8988T (cell line): ENCODE measurements at places on chromosomes 7 and 10.

GRCh38 chr7:78716876-78717275, 736.6 kb downstream of the MAGI2 start:
- DNase-seq, result no peak

DNA sequence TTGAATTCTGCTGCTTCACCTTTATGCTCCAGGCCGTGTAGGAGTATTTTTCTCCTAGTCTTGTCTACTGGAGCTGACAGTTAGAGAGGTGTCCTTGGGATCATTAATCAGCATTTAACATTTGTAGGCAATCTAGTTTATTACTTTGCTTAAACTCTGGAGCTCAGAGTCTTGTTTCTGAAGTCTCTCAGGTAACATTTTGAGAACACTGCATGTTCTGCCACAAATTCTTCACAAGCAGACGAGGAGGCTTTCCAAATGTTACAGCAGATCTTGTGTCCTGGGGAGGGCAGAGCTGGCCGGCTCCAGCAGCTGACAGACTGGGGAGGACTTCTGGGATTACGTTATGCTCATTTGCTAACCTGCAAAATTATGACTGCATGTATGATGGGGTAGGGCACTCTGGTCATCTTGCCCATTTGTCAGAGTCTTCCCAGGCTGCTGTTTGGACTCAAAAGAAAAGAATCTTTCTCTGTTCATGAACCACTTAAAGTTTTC, 50.5 kb downstream of the GALNT17 start:
- no peak for DNase-seq

- DNase-seq, result no peak
Measured at GRCh38 chr10:43882711-43883110, 234.0 kb upstream of the ZNF32 start.

GRCh38 chr7:68785036-68785435, 813.2 kb upstream of the AUTS2 start:
- DNase-seq, result no peak

DNA sequence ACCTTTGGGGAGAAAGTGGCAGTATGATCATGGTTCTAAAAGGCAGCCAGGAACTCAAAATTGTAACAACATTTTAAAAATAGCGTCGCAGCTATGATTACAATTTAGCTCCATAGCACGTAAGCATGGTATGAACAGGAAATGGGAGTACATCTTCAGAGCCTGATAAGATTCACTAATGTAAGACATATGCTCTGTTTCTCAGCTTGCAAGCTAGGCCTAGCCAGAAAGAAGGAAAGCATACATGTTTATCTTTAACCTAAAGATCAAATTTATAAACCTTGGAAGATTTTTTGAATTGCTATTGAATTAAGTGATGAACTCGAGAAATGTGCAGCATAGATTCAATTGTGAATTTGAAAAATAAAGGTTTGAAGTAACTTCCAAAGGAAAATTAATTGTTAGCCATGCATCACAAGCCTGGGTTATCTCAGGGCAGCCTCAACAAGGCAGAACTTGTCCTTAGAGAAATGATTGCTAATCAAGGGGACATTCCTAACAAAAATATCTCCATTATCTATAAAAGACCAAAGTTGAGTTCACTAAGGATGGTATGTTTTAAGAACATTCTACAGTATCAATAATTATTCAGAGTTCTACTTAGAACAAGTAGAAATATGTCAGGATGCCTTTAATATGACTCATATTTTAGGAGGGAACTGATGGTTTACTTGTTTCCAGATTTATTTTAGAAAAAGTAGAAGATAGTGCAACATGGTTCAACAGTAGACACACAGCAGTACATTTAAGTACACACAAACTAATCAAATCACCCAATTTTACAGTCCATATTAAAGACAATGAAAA, 38.8 kb upstream of the SEPTIN7 start:
- DNase-seq, result no peak

DNA sequence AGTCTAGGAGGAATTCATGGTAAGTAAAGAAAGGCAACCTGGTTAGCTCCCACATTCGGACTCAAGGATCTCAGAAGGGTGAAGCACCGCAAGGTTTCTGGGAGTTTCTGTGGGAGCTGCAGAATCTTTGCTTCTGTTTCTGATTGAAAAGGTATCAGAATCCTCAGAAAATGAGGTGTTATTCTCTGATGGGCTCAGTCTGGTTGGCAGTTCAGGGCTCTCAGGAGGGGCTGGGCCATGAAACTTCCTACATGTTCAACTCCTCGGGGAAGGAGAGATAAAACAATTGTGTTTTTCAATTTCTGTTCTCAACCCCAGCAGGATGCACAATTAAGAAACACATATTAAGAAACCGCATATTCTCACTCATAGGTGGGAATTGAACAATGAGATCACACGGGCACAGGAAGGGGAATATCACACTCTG, 9.1 kb downstream of the OR2A7 start:
- no peak for DNase-seq

GRCh38 chr7:255038-255435, 34.9 kb upstream of the FOXL3 start:
- no peak for DNase-seq

DNA sequence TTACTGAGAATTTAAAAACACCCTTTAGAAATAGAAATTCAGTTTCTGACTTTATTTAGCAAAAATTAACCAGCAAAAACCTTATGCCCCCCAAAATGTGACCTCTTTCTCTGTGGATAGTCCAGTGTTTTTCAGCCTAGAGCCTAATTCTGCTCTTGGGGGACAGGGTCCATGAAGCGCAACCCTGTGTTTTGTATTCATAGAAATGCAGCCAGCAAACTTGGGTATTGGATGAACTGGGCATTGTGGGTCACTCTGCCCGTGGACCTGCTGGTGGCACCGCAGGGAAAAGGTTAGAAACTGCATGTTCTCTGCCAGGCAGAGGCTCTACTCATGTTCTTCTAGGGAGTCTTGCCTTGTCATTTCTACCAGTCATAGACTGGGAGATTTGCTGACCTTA, 787.4 kb upstream of the C7orf33 start:
- no peak for DNase-seq

- DNase-seq, result no peak
Measured at GRCh38 chr10:17233286-17233991, 5.4 kb downstream of the VIM start.

DNA sequence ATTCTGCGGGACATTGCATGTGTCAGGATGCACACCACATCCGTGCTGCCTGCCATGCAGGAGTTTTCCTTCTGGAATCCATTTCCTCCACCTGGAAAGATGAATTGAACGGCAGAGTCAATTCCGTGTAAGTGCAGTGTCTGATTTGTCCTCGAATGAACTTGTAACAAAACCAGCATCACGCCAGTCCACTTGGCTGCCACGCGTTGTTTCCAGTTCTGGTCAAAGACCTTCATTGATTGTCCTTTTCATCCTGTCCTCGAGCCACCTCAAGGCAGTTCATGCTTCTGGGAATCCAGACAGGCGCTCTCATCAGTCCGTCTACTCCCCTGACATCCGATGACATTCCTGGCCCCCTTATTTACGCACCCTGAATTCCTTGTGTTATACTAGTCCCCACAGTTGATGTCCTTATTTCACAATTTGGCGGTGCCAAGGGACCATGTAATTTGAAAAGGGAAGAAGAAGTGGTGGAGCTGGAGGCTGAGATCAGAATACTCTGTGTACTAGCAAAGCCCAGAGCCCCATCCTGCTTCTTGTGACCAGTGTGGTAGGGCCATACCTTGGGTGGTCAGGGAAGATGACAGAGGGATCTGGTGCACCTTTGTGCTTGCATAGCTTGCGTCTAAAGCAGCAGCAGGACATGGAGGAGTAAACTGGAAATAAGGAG, 502.2 kb downstream of the PLXNA4 start:
- DNase-seq, result no peak

- peak; percentile 78 for DNase-seq
Measured at GRCh38 chr10:103244666-103245271, 918 bp upstream of the RPEL1 start.

GRCh38 chr10:103916876-103917275, 1.1 kb downstream of the STN1 start:
- DNase-seq, result no peak

- no peak for DNase-seq
Measured at GRCh38 chr10:118729641-118730258, 25.0 kb downstream of the CACUL1 start.

- no peak for DNase-seq
Measured at GRCh38 chr10:111801841-111802240, 381.7 kb downstream of the GPAM start.

DNA sequence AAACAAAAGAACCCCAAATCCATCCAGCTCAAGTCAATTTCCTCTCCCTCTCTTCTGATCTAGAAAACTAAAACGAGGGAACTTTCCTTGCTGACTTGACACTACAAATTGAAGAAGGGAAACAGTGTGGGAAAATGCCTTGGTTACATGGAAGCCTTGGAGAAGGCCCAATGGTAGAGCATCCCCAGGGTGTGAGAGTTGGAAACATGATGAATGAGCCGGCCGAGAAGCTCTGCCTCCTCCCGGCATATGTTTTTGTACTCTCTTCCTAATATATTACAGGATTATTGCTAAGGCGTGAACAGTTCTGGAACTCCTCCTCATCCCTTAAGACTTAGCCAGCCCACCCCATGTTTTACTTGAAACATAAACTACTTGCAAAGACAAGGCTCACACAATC, 618.2 kb upstream of the MGMT start:
- DNase-seq, result no peak

DNA sequence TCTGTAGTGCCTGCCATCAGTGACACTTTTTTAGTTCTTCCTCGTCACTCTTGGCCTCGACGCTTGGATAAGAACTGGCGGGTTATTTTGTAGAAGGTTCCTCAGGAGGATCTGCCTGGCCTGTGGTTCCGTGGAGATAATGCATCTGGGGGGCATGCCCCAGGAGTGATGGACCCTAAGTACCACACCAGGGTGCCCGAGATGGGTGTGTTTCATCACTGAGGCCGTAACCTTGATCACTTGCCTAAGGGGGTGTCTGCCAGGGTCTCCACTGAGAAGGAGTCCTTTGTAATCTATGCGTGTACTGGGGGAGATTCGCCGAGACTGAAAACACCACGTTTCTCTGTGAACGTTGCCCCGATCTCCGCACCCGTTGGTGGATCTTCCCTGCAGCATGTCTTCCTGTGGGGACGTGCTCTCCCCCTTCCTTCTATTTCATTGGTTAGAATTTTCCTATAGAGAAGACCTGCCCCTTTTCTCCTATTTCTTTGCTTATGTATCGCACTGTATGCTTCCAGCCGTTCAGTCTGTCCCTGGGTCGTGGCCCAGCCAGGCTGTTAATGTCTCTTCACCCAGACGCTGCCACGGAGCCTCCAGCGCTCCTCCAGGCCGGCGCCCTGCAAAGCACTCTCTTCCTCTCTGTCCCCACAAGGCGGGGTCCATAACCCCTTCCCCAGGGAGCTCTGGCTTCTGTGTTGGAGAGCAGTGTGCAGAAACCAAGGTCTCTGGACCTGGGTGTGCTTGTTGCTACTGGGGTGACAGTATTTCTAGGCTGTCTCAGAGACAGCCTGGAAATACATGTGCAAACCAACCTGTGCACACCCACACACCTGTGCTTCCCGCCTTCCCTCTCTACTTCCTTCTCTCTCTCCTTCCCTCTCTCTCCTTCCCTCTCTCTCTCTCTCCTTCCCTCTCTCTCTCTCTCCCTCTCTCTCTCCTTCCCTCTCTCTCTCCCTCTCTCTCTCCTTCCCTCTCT, 14.4 kb upstream of the DPYSL4 start:
- no peak for DNase-seq

DNA sequence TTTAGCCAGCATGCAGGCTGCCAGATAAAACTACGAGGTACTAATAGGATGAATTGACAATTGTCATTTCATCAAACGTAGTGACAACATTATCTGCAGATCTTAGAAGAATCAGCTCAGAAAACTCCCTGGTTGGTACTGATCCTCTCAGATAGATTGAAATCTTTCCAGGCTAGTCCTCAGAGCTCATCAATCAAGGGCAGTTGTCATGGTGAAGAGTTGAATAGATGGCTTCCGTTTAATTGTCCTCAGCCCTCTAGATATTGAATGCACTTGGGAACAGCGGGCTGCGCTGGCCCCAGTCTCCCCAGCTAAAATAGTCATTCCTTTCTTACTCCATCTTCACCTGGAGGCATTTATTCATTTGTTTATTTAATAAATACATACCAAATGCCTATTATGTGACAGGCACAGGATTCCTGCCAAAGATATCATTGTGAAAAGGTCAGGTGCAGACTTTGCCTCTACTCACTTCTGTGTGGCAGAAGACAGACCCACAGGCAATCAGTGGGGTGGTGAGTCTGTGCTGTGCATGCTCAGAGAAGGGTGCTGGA, 1081.6 kb downstream of the TYW1 start:
- no peak for DNase-seq

- no peak for DNase-seq
Measured at GRCh38 chr7:36279926-36280315, 109.7 kb upstream of the ANLN start.

DNA sequence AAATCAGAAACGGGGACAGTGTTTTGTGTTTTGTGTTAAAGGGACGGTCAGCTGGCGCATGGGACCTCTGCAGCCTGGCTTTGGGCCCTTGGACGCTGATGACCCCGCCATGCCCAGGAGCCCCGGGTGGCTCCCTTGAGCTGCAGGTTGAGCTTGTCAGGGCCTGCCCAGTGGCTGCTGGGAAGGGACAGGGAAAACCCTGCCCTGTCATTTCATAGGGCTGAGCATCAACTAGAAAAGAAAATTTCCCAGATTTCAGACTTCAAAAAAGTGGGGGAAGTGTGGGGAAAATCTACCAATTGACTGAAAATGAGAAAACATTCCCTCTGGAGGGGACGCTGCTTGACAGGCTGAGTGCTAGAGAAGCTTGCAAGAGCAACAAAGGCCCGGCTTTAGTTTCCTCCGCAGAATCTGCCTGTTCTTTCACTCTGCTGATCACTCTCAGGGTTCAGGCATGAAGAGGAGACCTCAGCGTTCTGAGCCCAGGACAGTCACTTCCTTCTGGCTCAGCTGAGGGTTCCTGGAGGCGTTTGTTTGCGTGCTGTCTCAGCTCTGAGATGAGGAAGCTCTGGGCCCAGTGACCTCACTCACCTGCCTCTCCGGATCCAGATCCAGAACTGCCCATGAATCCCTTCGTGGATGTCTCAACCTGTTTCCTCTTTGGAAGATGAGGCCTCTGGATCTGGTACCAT, 18.6 kb upstream of the DNAJB6 start:
- no peak for DNase-seq

DNA sequence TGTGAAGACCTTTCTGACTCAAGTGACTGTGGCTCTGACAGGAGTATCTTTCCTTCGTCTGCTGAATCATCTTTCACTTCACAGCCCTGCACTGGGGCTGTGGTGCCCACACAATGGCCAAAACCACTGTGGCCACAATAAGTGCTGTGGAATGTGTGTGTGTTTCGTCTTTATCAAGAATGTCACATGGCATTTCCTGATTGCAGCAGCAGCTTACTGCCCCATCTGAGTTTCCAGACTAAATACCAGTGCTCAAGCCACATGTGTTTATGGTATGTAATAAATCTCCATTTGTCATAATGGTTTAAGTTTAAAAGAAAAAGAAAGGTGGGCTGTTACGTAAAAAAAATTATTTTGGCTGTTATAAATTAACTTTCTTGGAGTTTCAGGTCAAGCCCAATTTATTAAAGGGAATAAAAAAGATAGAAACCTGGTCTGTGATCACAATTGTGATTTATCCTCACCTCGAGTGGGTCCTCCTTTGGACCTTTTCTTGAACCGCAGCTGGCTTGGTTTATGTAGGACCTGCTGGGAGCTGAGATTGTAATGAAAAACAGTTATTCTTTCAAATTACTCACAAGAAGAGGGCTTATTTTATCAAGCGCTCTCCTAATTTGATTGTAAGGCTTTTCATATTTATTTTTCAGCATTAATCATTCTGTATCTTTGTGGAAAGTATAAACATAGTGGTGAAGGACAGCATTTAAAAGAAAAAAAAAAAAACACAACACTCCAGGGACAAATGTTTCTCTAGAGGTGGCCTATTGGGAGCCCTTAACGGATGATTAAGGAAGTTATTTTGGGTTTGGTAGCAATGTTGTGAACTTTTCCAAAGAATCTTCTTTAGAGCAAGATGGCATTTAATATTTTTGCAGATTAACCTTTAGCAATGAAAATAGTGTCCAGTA, 116.2 kb downstream of the LRMDA start:
- no peak for DNase-seq
